ENCODE measurements at places on chromosomes 7 and 10.

GRCh38 chr10:119406601-119407253 is 135.8 kb downstream of the RGS10 start:
- DNase-seq = no peak

- no peak for DNase-seq
These were observed 10.3 kb downstream of the MAFK start for GRCh38 chr7:1540776-1541271.

- DNase-seq = no peak
These were observed 284.7 kb downstream of the HDAC9 start for GRCh38 chr7:18780266-18780665.

- DNase-seq = no peak
These were observed 251.4 kb upstream of the CTBP2 start for GRCh38 chr10:125411724-125412123.

GRCh38 chr7:97015756-97016380 is 8.8 kb downstream of the DLX5 start:
- no peak for DNase-seq

GRCh38 chr10:19245889-19246752 is 197.5 kb downstream of the MALRD1 start:
- no peak for DNase-seq

- no peak for DNase-seq
These were observed 88.3 kb upstream of the KAT6B start for GRCh38 chr10:74738052-74738451.

GRCh38 chr7:8136051-8136730 is 125.8 kb downstream of the ICA1 start:
- no peak for DNase-seq

DNA sequence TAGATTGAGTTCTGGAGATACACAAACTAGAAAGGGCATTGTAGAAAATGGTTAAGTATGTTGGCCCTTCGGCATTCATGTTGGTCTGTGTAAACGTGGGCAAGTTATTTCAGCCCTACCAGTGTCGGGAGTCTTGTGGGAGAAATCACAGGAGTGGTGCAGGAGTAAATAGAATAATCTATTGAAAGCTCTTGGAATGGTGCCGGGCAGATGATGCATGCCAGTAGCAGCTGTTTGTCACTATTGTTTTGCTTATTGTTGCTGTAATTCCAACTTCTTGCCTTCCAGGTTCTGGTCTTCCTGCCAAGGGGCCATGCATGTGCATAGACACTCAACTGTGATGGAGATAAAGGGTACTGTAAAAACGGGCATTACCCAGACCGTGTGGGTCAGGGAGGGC is 259.4 kb downstream of the CAMK1D start:
- DNase-seq = no peak

- DNase-seq = no peak
These were observed 62.9 kb downstream of the CCSER2 start for GRCh38 chr10:84391326-84391725.

- DNase-seq = no peak
These were observed 308.6 kb upstream of the NRP1 start for GRCh38 chr10:33643042-33643441.

GRCh38 chr7:81195033-81195432 is 276.2 kb upstream of the SEMA3C start:
- no peak for DNase-seq

DNA sequence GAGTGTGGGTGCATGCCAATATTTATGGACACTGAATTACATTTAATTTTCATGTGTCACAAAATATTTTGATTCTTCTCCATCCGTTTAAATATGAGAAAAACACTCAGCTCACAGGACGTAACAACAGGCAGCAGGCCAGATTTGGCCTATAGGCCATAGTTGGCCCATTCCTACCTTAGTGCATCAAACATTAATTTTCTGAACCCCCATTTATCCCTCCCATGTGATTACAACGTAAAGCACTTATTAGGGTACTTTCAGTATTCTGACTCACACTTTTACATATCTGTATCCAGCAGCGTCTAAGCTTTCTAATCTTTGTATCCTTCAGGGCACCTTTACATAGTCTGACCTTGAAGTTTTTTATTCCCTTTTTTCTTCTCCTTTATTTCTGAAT is 4.0 kb downstream of the IDI1 start:
- DNase-seq = no peak

- no peak for DNase-seq
These were observed 85.9 kb downstream of the MDFIC start for GRCh38 chr7:115007751-115008150.

DNA sequence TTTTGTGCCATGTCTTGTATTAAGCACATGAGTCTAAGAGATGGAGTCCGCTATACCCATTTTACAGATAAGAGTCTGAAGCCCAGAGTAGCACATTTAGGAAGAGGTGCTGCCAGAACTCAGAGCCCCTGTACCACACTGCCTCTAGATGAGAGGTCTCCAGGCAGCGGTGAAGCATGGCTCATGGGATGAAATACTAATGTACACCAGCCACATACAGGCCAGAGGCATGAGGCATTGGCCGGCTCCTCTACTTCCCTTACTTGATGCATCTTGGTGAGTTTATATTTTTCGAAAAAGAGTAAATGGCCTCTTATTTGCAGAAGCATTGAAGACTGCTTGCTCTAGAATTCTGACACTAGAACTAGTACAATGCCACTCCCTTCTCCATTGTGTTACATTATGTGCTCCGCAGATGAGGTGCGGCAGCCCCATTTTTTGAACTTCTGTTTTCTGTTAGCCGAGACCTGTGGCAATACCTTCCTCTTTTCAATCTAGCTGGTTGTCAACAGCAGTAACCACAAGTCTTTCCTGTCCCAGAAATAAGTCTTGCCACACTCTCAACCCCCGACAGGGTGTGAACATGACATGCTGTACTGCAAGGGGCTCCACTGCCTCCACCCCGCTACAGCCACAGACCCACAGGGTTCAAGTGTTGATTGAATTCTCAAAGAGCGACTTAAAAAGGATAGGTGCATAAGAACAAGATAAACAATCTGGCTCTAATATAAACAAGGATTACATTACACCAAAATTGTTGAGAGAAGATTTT is 145.3 kb downstream of the CELF2 start:
- no peak for DNase-seq

DNA sequence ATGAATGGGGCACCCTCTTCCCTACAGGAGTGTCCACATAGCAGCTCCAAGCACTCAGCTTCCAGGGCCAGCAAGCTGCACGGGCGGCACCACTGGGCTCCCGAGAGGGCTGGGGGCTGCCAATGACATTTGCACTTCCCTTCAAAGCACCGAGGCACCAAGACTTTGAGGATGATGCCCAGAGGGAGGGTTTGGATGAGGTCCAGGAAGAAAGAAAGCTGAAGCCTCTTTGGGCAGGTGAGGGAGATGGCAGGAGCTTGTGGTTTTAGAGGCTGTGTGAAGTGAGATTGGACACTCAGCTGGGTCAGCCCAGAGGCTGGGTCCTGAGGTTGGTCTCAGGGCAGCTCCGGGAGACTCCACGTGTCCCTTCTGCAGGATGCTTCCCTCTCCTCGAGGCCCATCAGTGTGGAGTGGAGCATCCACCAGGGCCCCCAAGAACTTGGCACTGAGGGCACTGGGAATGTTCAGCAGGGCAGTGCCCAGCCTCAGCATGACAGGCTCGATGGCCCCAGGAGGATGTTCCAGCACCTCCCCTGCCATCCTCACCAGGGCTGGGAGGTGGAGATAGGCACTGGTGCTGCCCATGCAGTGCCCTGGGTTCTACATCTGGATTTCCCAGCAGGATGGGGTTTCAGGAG is 54.9 kb upstream of the IGFBP3 start:
- DNase-seq = no peak

GRCh38 chr10:113056030-113056429 is 106.0 kb downstream of the TCF7L2 start:
- no peak for DNase-seq

DNA sequence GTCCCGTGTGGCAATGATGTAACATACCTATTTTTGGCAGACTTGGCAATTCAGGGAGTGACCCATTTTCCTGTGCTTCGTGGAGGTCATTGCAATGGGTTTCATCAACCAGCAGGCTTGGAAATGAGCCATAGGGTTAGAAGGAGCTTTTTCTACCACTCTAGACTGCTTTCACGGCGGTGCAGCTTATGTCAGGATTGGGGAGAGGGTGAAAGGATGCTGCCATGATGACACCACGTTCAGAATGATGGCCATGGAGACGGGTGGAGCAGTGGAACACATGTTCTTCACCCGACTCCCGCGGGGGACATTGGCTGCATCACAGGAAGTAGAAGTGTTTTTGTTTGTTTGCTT is 220.2 kb downstream of the EMX2 start:
- no peak for DNase-seq

GRCh38 chr7:108136191-108136688 is 6.1 kb upstream of the LAMB4 start:
- no peak for DNase-seq

DNA sequence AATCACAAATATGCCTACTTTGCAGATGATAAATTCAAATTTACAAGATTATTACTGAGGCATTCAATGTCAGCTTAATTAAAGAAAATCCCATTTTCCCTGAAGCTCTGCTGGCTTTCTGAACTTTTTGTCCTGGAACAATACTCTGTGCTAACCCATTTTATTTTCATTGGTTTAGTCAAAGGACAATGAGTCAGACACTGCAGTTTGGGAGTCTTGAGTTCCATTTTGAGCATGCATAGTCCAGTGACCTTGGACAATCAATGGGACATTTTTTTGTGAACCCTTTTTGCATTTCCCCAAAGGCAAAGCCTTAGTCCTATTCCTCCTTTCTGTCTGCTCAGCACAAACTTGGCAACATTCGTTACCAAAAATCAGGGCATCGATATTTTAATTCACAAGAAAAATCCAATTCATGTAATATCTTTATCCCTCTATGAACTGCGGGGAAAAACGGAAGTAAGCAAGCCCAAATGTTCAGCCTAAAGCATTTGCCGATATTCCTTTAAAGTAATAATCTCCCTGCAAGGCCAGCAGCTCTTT is 339.8 kb downstream of the RNLS start:
- DNase-seq = no peak

GRCh38 chr10:76523246-76523645 is 1091.8 kb downstream of the LRMDA start:
- DNase-seq = no peak

DNA sequence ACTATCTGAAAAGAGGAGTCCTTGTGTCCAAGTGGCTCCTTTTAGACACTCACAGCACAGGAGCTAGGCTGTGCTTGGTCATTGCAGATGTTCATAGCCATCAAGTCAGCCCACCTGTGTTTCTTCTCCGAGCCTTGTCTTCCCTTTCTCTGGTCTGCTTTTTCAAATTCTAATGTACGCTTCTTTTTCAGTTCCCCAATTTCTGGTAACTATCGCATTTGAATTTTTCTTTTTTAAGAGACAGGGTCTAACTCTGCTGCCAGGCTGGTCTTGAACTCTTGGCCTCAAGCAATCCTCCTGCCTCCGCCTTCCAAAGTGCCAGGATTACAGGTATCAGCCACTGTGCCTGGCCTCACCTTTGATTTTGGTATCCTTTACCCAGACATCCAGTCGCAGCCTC is 18.9 kb downstream of the APBB1IP start:
- no peak for DNase-seq

DNA sequence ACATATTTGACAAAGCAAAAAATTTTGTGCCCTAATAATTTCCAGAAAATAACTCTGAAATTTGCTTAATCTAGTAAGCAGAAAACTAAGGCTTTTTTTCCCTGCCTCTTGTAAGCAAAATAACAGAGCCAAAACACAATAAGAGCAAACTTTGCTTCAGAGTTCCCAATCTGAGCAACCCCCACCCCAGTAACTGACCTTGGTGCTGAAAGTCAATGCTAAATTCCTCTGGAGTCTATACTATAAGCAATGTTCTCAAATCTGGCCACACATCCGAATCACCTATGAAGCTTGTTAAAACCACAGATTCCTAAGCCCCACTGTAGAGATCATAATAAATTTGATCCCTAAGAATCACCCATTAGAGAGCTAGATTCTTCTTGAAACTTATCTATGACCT is 150.5 kb downstream of the ELAPOR2 start:
- DNase-seq = peak; percentile 13

- DNase-seq = no peak
These were observed 90.6 kb upstream of the SKAP2 start for GRCh38 chr7:26954951-26955350.

GRCh38 chr10:8174762-8175161 is 120.3 kb downstream of the GATA3 start:
- peak; percentile 23 for DNase-seq

DNA sequence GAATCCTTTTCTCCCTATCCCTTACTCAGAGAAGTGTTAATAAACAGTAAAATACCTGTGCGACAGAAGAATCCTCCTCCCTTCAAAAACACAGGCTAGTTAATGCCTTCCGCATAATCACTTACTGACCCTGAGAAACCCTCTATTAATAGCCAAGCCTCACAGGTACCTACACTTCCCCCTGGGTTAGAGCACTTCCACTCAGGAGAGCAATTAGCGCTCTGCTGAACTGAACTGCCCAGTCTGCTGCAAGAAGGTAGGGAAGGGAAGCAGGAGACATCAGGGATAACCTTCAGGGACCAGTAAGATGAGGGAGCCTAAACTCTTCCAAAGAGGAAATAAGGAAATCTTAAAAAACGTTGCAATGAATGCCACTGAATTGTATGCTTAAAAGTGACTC is 39.6 kb downstream of the KIAA1549 start:
- DNase-seq = no peak

DNA sequence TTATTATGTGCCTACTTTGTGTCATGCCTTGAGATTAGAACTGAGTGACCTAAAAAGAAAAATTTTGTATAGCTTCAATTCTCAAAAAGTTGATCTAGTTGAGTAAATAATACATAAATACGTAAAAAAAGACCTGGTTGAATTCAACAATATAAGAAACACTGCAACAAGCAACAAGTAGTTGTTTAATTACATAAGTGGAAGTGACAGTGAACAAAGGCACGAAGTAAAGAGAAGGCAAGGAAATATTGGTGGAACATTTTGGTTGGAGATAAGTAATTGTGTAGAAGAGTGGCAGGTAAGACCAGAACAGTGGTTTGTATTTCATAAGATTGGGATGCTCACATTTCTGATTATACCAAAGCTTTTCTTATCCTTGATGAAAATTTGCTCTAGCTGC is 8.2 kb upstream of the MYPN start:
- DNase-seq = no peak

GRCh38 chr10:62396864-62397263 is 22.7 kb downstream of the ZNF365 start:
- DNase-seq = no peak

- no peak for DNase-seq
These were observed 996.4 kb upstream of the AUTS2 start for GRCh38 chr7:68601826-68602225.
